ENCODE measurements at places on chromosomes 1 and 21.
A peak's percentile ranks its signal among the peaks of the same experiment; 100 is the strongest.

DNA sequence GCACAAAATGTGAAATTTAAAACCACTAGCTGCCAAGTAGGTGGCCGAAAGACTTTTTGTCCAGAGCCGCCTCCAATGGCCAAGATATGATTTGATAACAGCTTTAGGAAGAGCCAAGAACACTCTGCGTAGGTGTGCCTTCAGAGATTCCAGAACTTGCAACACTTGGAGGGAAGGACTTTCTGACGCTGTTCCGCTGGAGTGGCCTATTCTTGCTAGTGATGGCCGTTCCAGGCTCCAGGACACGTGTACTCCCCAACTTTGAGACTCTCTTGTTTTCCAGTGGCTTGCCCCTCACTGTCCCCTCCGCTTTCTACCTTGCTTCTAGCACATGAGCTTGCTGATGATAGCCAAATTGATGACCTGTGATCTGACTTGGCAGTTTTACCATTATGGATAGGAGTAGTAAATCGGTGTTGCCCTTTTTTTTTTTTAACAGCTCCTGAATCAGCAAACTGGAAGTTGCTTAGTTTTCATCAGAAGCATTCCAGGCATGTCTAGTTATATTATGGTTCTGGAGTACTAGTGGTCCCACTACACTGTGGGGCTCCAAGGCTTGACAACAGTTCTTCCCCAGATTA, 1.0 kb downstream of the PRDX6 start:
- DNase-seq: peak; percentile 77

- DNase-seq: no peak
Measured at GRCh38 chr1:86435327-86435726, 11.4 kb downstream of the CLCA2 start.

GRCh38 chr1:62841587-62842169, 57.7 kb downstream of the ATG4C start:
- no peak for DNase-seq

- DNase-seq: no peak
Measured at GRCh38 chr1:14704846-14705245, 106.4 kb downstream of the KAZN start.

DNA sequence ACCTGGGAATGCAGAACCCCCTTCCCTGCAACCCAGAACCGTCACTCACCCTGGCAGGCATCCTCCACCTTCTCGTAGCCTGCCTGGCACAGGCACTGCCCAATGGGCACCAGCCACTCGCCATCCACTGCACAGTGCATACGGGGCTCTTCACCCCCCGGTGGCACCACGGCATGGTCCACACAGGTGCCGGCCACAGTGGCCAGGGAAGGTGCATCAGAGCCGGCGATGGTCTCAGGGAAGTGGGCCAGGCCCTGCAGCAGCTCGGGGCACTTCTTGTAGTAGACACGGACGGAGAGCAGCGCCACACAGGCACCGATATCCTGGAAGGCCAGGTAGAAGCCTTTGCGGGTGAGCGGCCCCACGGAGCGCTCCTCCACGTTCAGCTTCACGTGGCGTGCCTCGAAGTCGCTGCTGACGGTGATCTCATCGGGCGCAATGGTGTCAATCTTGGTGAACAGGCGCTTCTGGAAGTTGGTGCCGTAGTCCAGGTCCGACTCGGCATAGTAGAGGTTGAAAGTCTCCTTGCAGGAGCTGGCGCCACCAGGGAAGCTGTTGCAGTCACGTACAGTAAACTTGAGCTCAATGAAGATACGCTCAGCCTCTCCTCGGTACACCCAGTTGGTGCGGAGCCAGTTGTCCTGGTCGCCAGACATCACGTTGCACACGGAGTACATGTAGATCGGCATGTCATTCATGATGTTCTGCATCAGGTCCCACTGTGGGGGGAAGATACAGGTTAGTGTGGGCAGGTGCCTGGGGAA, 7.4 kb downstream of the EPHA2 start:
- no peak for DNase-seq

DNA sequence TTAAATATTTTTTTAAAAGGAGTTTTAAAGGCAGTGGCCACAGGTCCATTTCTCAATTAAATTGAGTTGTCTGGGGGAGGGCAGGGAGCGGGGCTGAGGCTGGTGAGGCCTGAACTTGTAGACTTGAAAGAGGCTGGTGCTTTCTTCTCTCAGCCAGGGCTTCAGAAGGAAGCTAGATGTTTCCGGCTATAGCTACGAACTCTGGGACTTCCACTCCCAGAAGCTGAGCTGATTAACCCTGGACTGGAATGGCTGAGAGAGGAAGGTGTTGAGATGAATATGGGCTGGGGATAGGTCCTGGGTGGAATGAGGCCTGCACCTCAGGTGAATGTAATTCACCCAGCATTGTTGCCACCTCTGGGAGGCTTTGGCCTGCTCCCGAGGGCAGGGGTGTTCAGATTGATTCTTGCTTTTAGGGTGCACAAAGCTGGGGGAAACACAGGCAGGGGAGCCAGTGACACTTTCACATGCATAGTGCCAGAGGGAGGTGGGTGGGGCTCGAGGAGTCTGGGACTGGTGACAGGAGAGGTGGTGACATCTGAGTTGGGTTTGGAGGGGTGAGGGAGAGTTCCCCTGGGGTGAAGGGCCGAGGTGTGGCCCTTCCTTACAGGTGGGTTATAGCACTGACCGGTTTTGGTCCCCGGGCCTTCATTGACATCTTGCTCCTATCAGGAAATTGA, 18.2 kb downstream of the LDLRAP1 start:
- DNase-seq: no peak

- peak; percentile 91 for DNase-seq
Measured at GRCh38 chr1:16960560-16961296, 19.7 kb downstream of the MFAP2 start.
